ENCODE measurements at places on chromosomes 13 and 19.

- no peak for DNase-seq
Observed at GRCh38 chr19:12689012-12689411, 1.2 kb downstream of the GNG14 start.

DNA sequence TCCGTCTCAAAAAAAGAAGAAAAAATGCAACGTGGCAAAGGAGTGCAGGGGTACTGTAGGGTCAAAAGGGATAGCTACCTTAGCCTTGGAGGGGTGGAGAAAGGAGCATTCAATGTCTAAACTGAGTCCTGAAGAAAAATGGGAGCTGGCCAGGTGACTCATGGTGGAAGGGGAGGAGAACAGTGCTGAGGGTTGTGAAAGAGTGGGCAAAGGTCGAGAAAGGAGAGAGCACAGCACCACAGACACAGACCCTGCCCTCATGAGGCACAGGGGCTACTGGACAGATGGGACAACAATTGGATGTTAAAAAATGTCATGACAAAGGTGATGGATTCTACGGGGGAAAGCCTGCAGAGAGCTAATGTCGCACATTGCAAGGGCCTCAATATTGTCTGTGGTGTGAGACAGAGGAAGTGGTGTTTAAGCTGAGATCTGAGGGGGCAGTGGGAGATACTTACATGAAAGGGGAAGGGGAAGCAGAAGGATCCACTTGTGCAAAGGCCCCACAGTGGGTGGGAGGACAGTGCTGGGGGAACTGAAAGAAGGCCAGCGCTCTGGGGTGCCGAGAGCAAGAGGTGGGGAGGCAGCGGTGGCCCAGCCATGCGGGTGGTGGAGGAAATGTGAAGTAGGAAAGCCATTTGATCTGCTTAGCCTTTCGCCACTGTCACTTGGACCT, 42.9 kb upstream of the URAD start:
- DNase-seq: peak; percentile 16

- DNase-seq: no peak
Observed at GRCh38 chr13:111503376-111503775, 182.9 kb downstream of the TEX29 start.

- DNase-seq: peak; percentile 99
Observed at GRCh38 chr19:11435057-11435832, at the start of the genes ODAD3 and PRKCSH. Gene ODAD3 (minus strand): TSS chr19:11435121. CDS start chr19:11435016, 105 bp downstream. Gene PRKCSH (plus strand): TSS chr19:11435635. CDS start chr19:11436118, 483 bp downstream.

- DNase-seq: no peak
Observed at GRCh38 chr19:1425102-1425837, 12.9 kb upstream of the RPS15 start.

DNA sequence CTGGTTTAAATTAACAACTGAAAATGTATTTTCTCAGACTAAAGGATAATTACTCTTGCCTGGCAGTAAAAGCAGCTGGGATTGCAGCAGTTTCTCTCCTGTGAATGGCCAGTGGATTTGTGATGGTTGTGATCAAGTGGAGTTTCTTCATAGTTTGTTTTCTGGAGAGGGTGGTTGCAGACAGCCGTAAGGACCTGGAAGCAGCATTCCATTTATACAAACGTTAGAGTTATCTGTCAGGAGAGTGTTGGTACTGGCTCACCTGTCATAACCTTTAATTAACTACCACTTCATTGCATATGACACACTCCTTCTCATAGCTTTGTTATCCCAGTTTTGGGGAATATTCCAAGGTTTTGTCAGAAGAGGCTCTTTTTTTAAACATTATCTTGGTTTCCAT, 258.4 kb upstream of the SLC10A2 start:
- DNase-seq: no peak

- no peak for DNase-seq
Observed at GRCh38 chr19:1312767-1313694, 27.4 kb downstream of the EFNA2 start.

GRCh38 chr13:22009937-22010336, 339.1 kb downstream of the FGF9 start:
- no peak for DNase-seq

DNA sequence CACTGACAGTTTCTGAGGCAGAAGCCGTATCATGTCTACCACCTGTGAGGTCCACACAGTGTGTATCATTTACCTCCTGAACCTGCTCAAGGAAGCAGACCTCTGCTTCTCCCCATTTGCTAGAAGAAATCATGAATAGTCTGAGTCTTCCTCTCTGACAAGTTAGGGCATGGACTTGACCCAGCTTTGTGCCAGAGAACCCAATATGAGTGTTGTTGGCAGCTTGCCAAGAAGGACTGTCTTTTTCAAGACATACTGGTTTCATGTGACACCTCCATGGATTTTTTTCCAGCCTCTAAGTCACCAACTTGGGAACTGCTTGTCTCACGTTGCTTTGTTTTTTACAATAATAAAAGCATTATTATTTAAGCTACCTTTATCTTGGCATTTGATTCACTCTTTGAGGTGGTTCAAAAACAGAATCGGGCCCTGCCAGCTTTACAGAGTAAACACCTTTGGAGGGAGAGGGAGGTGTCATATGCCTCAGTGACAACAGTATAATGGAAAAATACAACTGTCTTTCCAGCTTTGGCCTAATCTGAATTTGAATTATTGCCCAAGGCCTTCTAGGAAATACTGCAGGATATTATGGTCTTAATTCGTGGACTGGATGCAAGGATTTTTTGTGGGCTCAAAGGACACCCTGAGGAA, 9.6 kb downstream of the ZNF211 start:
- no peak for DNase-seq

DNA sequence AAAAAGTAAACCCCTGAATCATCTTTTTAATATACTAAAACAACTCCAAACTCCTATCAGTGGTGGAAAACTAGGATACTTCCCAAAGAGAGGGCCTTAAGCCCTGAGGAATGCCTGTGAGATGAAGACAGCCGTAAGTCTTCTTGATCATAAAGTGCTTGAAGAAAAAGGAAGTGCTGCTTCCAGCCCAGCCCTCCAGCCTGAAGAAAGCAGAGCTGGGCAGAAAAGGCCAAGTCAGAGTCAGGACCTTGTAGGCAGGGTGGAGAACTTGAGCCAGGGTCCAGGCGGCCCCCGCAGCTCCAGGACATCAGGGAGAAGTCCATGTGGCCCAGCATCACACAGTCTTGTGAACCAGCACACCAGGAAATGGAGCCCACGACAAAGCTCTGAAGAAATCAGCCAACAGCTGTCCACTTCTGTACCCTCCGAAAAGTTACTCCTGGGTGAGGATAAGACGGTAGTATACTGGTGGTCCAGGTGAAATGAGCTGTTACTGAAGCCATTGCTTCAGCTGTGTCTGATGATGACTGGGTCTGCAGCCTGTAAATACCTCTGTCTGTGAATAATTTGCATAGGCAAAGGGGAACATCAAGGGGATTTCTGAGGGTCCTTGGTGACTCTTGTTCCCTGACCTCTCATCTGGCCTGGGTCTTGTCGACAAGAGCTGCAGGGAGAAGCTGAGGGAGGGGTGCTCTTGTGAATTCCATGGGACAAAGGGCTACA, 18.7 kb upstream of the CRYL1 start:
- DNase-seq: no peak

GRCh38 chr19:5484398-5485285, 29.4 kb downstream of the ZNRF4 start:
- DNase-seq: no peak

DNA sequence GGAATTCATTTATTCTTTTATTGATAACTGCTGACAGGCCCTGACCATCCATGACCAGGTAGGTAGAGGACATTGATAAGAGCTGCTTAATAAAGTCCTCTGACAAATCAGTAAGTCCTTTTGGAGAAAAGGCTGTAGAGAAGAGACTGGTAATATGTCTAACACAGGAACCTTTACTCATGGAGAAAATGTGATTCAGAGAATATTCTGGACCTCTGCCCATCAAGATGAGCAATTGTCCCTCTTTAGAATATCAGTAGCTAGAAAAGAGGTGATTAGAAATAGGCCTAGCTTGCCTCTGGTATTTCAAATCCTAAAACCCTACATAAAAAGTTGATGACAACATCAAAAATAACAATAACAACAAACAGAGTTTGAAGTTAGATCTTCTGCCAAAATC, 642.3 kb downstream of the TBC1D4 start:
- DNase-seq: no peak

- DNase-seq: no peak
Observed at GRCh38 chr19:51493776-51494175, 7.8 kb downstream of the SIGLEC12 start.

DNA sequence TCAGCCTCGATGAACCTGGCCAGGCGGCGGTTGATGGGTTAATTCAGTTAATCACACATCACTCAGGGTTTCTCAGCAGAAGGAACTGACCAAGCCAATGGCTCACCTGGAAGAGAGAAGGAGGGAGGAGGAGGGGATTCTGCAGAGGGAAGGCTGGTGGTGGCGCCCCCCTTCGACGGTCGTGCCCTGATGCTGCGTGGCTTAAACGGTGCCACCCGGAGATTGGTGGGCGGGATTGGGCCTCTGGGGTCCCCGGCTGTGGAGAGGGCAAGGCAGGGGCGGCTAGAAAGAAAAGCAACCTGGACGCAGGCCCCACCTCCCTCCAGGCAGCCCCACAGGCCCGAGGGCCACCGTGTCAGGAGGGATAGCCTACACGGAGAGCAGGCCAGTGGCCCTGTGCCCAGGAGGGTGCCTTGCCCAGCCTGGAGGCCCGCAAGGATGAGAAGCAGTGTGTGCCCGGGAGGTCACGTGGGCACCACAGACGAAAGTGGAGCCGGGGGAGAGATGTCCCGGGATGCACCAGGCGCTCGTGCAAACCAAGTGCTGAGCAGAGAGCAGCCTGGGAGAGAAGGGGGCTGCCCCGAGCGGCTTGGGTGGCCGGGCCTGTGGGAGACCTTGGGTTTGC, 16.0 kb downstream of the CSNK1G2 start:
- no peak for DNase-seq

Data from hindlimb muscle (tissue), 1 donor.